G401 (cell line): ENCODE measurements at places on chromosomes 6 and 20. TPM values are rescaled to one million over a fixed set of nuclear protein-coding genes. Genes with fewer than 3 reads are reported as not detected.

Gene GNRH2
- not detected in 2 replicates for total RNA-seq

Gene PDYN
- total RNA-seq: not detected in 2 replicates

Gene GPX5
- not detected in 2 replicates for total RNA-seq

Gene CCDC167
- total RNA-seq: 52.4 and 75.3 TPM in 2 replicates

Gene SLC35D3
- not detected in 2 replicates for total RNA-seq

Gene LHFPL5
- not detected in 2 replicates for total RNA-seq

Gene STK35
- total RNA-seq: 12.9 and 17.2 TPM in 2 replicates

Gene TLDC2
- 0.14 and 1.2 TPM in 2 replicates for total RNA-seq

Gene OR2B6
- not detected in 2 replicates for total RNA-seq

Gene GTSF1L
- total RNA-seq: not detected in 2 replicates

Gene VWA7
- total RNA-seq: 0.78 and 1.7 TPM in 2 replicates

Gene FERMT1
- not detected in 2 replicates for total RNA-seq

Gene OTOR
- total RNA-seq: not detected in 2 replicates

Gene PXDC1
- total RNA-seq: 1.4 and 2.1 TPM in 2 replicates

Gene KHDC1
- total RNA-seq: 1.9 and 2.3 TPM in 2 replicates

Gene BTN1A1
- total RNA-seq: 0.06 TPM in 1 of 2 replicates, not detected in the other

Gene MUCL3
- total RNA-seq: not detected in 2 replicates

Gene GPLD1
- 0.71 and 7.4 TPM in 2 replicates for total RNA-seq

Gene FAM209B
- total RNA-seq: not detected in 2 replicates

Gene DHX35
- total RNA-seq: 14.5 and 19.8 TPM in 2 replicates

Gene TRERF1
- total RNA-seq: 3.3 and 3.8 TPM in 2 replicates

Gene SLPI
- total RNA-seq: not detected in 2 replicates

Gene LY6G5B
- 2.0 TPM in 1 of 2 replicates, not detected in the other for total RNA-seq

Gene SLC25A27
- total RNA-seq: not detected in 2 replicates

Gene POM121L2
- not detected in 2 replicates for total RNA-seq

Gene TCF21
- total RNA-seq: not detected in 2 replicates

Gene NOTCH4
- total RNA-seq: 0.27 and 0.62 TPM in 2 replicates

Gene SNRPB
- 1,009 and 1,118 TPM in 2 replicates for total RNA-seq

Gene ESR1
- not detected in 2 replicates for total RNA-seq

Gene VSTM2L
- 27.7 and 39.2 TPM in 2 replicates for total RNA-seq

Gene HLA-DMA
- 11.4 and 15.8 TPM in 2 replicates for total RNA-seq

Gene MAP1LC3A
- total RNA-seq: 0.37 TPM in 1 of 2 replicates, not detected in the other

Gene GABRR1
- not detected in 2 replicates for total RNA-seq

Gene TTK
- 37.9 and 62.7 TPM in 2 replicates for total RNA-seq

Gene SNX14
- 79.4 and 87.5 TPM in 2 replicates for total RNA-seq

Gene NCOA7
- 1.9 and 6.3 TPM in 2 replicates for total RNA-seq

Gene HCRTR2
- total RNA-seq: not detected in 2 replicates

Gene PAX1
- not detected in 2 replicates for total RNA-seq

Gene ZNF165
- 2.2 and 2.7 TPM in 2 replicates for total RNA-seq

Gene CNKSR3
- 1.5 and 2.2 TPM in 2 replicates for total RNA-seq

Gene VNN1
- total RNA-seq: not detected in 2 replicates

Gene MAP3K7
- 28.2 and 44.6 TPM in 2 replicates for total RNA-seq

Gene SPATA25
- 1.0 TPM in 1 of 2 replicates, not detected in the other for total RNA-seq

Gene ID4
- total RNA-seq: 33.5 and 38.2 TPM in 2 replicates

Gene CLPSL2
- not detected in 2 replicates for total RNA-seq

Gene WFDC10B
- total RNA-seq: not detected in 2 replicates

Gene GSTA3
- not detected in 2 replicates for total RNA-seq

Gene RSPH4A
- total RNA-seq: 0.31 and 1.3 TPM in 2 replicates

Gene CGA
- total RNA-seq: not detected in 2 replicates
